T follicular helper cell (primary cell): ENCODE measurements at places on chromosomes 12 and 14.
A peak's percentile ranks its signal among the peaks of the same experiment; 100 is the strongest.

GRCh38 chr12:103093499-103094106, 136.1 kb downstream of the ASCL1 start:
- no peak for DNase-seq

GRCh38 chr12:93634416-93634815, 42.8 kb upstream of the CRADD start:
- no peak for DNase-seq

DNA sequence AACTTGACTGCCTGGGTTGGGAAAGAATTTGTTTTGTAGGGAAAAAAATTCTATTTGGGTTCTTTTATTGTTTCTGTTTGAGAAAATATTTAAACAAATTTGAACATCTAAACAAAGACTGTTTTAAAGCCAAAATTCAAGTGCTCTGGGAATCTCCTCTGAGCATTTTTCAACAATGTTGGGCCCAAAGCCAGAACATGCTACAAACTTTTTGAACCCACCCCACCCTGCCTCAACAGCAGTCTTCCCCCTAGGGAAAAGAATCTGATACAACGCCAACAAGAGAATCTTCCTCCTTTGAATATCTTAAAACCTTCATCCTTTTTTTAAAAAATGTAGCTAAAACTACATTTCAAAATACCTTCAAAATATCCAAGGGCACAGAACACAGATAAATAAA, 20.4 kb upstream of the NID2 start:
- DNase-seq = no peak

GRCh38 chr12:115109863-115110262, 425.9 kb upstream of the TBX3 start:
- no peak for DNase-seq

GRCh38 chr14:93007225-93007997, 84.5 kb downstream of the CHGA start:
- no peak for DNase-seq

GRCh38 chr14:85221832-85222231, 308.1 kb upstream of the FLRT2 start:
- no peak for DNase-seq

- no peak for DNase-seq
Measured at GRCh38 chr12:812950-813349, 60.6 kb downstream of the WNK1 start.

GRCh38 chr14:102693006-102693755, 84.1 kb upstream of the TRAF3 start:
- no peak for DNase-seq

DNA sequence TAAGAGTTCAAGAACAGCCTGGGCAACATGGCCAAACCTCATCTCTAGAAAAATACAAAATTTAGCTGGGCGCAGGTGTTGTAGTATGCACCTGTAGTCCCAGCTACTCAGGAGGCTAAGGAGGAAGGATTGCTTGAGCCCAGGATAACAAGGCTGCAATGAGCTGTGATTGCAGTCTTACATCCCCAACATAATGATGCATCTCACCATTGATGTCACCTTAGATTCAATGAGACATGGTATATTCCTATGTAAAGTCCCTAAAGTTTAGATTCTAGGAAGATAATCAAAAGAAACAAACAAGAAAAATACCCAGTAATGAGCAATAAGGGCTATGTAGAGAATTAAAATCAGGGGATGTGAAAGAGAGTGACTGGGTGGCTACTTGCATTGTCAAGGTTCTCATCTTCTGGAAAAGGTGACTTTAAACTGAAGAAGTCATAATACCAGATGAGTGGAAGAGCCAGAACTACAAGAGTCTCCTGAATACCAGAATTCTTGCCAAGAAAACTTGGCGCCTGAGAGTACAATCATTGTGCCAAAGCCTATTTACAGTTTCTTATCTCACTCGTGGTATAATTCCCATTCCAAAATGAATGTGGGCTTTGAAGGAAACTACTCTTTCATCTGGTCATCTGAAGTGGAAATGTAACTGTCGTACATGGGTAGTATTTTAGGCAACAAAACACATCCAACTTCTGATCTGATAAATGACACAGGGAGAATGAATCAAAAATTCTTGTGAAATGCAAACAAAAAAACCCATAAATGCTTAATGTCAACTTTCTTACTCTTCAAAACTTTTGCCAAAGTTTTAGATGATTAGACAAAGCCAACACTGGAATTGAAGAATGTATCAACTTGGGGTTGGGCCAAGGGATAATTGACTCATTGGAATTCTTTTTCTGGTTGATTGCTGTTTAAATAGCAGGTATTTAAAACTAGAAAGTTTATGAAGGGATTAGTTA, 81.1 kb upstream of the ST8SIA1 start:
- DNase-seq = no peak

DNA sequence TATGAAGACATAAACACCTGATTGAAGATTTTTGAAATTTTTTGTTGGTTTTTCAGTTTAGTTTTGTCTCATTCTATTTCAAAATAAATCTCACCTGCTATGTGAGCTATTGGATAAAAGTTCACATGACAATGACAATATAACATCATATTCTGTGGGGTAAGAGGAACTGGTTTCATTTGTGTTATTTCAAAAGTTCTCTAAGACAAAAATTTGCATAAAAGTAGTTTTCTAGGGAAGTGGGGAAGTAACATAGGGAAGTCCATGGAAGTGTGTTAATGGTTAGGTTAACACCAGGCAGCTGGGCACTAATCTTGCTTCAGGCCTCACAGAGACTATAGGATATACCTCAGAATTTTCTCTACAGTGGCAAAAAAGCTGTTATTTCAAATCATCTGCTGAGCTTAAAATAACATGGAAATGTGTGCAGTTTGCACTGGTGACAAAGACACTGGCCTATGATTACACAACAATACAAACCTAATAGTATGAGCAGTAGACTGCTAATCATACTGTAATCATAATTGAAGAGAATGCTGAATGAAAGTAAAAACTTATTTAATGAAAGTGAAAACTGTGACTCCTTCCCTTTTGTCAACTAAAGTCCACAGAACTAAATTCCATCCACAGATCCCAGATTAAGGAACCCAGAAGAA, 710.6 kb upstream of the TMEM132C start:
- no peak for DNase-seq

- DNase-seq = no peak
Measured at GRCh38 chr14:35632676-35633075, 98.7 kb downstream of the INSM2 start.

GRCh38 chr14:50931559-50931958, 12.7 kb downstream of the PYGL start:
- DNase-seq = no peak

DNA sequence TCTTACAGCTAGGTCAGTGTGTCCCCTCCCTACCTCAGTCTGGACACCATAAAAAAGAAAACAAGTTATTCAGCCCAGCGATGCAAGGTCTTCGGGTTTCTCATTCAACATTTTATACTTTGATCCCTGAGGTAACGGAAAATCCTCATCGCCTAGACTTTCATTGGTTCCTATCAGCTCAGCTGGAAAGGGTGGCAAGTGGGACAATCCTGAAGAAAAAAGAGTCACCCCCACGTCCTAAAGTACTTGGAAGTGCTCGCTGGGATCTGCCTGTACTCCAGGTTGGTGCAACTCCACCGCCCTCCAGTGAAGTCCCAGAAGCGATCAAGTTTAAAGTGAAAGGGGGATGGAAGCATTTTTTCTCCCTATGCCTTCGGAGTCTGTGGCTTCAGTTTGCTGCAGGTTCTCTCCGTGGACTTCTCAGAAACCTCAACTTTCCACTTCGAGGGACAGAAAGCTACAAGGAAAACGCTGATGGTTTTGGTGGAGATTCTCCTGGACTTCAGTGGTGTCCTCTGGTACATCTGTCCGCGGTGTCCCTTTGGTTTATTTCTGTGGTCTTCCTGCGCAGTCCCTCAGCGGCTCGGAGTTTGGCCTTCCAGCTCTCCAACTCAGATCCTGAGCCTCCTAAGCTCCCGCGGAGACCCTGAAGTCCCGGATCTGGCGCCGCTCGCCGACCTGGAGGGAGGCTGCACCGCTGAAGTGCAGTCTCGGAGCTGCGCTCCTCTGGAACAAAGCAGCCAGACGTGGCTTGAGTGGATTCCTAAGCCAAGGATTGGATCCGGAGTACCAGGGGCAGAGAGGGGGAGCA, 1.8 kb upstream of the LRFN5 start:
- no peak for DNase-seq

GRCh38 chr12:112716099-112717093, 75.2 kb upstream of the RPH3A start:
- DNase-seq = no peak

DNA sequence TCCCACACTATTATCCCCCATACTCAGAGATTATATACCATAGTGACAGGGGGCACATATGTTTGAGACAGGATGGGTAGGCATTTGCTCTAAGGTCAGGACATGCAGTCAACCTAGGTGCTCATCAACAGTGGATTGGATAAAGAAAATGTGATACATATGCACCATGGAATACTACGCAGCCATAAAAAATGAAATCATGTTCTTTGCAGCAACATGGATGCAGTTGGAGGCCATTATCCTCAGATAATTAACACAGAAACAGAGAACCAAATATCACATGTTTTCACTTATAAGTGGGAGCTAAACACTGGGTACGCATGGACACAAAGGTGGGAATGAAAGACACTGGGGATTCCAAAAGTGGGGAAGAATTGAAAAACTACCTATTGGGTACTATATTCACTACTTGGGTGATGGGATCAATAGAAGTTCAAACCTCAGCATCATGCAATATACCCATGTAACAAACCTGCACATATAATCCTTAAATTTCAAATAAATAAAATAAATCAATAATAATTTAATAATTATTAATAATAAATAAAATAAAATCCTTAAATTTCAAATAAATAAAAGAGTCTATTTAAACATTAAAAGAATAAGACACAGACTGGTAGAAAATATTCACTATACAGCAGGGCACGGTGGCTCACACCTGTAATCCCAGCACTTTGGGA, 160.1 kb upstream of the CNOT2 start:
- no peak for DNase-seq

DNA sequence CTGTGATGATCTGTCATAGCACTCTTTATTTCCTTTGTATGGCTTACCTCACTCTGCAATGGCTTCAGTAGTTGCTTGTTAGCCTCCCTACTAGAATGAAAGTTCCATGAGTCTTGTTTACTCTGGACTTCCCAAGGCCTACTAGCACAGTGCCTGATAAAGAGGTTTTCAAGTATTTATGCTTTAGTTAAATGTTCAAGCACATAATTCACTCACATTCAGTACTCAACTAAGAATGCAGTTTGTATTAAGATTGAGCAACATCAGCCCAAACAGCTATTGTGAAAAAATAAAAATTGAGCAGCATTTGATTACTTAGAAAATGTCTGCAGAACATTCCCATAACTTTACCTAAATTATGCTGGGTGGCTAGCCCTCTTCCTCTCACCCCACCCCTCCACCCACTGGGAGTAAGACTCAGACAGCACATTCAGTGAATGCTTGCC, 158.9 kb upstream of the AMIGO2 start:
- DNase-seq = no peak

- no peak for DNase-seq
Measured at GRCh38 chr12:53123578-53124351, 20.5 kb downstream of the SOAT2 start.

GRCh38 chr12:51923506-51924365, 16.4 kb downstream of the ACVRL1 start:
- peak; percentile 24 for DNase-seq

DNA sequence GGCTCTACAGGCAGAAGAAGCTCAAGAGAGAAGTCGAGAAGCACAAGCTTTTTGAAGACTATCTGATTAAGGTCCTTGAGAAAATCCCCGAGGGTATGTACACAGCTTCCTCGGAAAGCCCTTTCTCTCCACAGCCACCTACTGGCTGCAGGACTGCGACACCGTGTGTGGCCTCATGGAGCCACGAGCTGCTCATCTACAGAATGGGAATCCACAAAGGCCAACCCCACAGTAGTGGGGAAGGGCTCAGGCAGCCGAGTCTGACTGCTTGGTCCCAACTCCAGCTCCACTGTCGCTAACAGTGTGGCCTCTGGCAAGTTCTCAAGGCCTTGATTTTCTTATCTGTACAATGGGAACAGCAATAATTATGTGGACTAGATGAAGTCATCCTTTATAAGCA, 2.5 kb downstream of the CCDC197 start:
- no peak for DNase-seq

- DNase-seq = no peak
Measured at GRCh38 chr12:82357845-82358199, 365 bp downstream of the CCDC59 start.

- DNase-seq = no peak
Measured at GRCh38 chr14:44361083-44361482, 146.0 kb downstream of the FSCB start.

DNA sequence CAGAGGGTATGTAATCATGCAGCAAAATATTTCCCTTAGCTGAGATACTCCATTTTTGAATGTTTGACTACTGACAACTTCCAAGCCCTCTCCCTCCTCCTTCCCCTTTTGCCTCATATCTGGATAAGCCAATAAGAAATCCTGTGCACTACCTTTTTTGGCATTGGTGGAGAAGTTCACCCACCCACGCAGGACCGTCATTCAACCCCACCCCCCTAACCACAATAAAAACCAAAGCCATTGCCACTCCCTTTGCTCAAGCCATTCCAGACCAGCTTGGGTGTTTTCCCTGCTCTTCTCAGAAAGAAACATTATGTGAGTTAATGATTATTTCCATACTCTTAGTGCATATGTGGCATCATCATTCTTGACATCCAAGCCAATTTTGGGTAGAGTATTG, 176.7 kb downstream of the PTPN11 start:
- no peak for DNase-seq

- DNase-seq = no peak
Measured at GRCh38 chr12:118302053-118302452, 70.7 kb downstream of the TAOK3 start.

DNA sequence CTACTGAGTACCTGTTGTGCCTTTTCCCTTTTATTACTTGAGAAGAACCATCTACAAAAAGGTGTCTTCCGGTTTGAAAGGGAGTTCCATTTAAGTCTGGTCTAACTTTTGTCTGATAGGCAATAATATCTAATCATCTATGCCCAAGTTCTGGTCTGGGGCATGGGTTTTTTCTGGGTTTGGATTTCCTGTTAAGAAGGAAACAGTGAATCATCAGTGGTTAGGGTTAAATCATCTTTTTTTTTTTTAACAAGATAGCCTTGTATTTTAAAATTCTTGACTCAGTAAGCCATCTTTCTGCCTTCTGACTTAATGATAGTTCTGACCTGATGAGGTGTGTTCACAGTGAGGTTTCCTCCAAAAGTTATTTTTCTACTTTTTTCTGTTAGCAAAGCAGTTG, 29.3 kb upstream of the CPNE8 start:
- DNase-seq = no peak

- no peak for DNase-seq
Measured at GRCh38 chr14:104183796-104184195, 45.4 kb downstream of the KIF26A start.
